ENCODE measurements at places on chromosomes 5 and 9.

DNA sequence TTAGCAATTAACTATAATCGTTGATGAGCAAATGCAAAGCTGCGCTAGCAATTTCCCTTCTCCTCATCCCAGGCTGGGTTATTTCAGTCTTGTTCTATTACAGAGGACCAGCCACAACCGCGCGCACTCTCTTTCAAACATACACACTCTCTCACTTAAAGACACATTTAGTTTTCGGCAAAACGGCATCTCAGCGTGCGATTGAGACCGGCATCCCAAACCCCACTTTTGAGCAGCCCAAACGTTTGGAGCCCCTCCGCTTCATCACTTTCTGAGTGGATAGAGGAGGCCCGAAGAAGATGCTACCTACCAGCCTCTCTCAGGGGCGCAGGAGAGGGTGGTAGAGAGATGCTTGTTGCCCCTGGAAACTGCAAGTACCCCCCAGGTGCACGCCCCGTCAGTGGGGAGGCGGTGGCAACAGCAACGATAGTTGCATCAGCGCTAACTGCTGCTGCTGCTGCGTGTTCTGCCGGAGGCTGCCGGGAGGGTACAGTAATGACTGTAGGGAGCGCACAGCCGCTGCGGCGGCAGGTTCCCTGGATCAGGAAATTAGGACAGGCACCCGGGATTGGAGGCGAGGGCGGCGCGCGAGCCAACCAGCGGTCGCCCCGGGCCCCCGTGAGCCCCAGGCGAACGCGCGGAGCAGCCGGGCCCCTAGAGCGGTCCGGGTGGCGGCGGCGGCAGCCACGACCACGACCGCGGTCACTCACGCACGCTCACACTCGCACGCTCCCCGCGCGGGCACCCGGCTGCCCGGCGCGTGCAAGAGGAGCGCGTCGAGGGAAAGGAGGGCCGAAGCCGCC, 467 bp upstream of the VLDLR start:
- peak; percentile 89 for DNase-seq

GRCh38 chr5:65892801-65893200, 33.6 kb upstream of the ERBIN start:
- DNase-seq = no peak

- no peak for DNase-seq
Measured at GRCh38 chr9:75889577-75889976, 896 bp upstream of the PCSK5 start.

DNA sequence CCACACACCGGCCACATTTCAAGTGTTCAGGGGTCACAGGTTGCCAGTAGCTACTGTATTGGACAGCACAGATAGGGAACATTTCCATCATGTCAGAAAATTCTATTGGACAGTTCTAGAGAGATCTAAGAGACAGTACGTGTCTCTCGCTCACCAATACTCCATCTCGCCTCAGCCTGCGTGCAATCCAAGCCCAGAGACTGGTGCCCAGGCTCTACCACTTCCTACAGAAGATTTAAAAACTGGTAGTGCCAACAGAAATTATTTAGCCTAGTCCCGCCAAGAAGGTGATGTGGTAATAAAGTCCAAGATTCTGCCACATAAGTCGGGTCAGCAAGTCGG, 390 bp upstream of the SNX2 start:
- no peak for DNase-seq

- DNase-seq = no peak
Measured at GRCh38 chr9:21991072-21991959, 2.9 kb downstream of the CDKN2A start.

GRCh38 chr9:71819115-71819739, 50.9 kb upstream of the CEMIP2 start:
- peak; percentile 71 for DNase-seq

- no peak for DNase-seq
Measured at GRCh38 chr5:44312374-44312773, 76.8 kb downstream of the FGF10 start.

All from NCI-H1417 (cell line).